ENCODE measurements at places on chromosomes 12 and 14. TPM values are rescaled to one million over a fixed set of nuclear protein-coding genes. Genes with fewer than 3 reads are reported as not detected.

The ITGB7 gene
- 1.2 TPM for polyA plus RNA-seq

The C12orf50 gene
- polyA plus RNA-seq, result 0.40 TPM

The CRIP1 gene
- polyA plus RNA-seq, result 140 TPM

The MYH7 gene
- 0.06 TPM for polyA plus RNA-seq

The TAS2R7 gene
- polyA plus RNA-seq, result not detected

The CFAP73 gene
- polyA plus RNA-seq, result 0.61 TPM

The KCNA5 gene
- polyA plus RNA-seq, result 1.3 TPM

The SSPN gene
- 14.0 TPM for polyA plus RNA-seq

DNA sequence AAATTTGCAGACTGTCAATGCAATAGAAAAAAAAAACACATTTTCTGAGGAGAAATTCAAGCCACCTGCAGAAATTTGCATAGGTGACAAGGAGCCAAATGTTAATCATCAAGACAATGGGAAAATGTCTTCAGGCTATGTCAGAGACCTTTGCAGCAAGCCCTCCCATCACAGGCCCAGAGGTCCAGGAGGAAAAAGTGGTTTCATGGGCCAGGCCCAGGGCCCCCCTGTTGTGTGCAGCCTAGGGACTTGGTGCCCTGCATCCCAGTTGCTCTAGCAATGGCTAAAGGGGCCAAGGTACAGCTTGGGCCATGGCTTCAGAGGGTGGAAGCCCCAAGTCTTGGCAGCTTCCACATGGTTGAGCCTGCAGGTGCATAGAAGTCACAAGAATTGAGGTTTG is 60.6 kb downstream of the TC2N start:
- no peak for DNase-seq

DNA sequence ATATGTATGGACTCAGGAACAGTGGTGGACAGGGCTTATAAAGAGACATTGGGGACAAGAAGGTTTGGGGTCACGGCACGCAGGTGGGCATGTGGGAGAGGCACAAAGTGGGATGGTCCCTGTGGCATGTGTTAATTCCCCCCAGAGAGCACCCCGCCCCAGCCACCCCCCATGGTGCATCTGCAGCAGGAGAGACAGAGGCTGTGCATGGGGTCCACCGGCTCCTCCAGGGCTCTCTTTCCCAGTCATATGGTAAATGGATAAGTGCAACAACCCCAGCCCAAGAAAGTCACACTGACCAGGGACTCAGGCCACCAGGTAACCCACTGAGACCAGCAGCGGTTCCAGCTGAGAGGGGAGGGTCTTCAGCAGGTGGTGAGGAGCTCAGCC is 242.1 kb downstream of the BCL11B start:
- no peak for DNase-seq

GRCh38 chr14:96797582-96798349 is 584 bp downstream of the VRK1 start:
- no peak for DNase-seq

- DNase-seq, result no peak
Observed at GRCh38 chr12:117180758-117181467, 9.4 kb downstream of the FBXO21 start.

DNA sequence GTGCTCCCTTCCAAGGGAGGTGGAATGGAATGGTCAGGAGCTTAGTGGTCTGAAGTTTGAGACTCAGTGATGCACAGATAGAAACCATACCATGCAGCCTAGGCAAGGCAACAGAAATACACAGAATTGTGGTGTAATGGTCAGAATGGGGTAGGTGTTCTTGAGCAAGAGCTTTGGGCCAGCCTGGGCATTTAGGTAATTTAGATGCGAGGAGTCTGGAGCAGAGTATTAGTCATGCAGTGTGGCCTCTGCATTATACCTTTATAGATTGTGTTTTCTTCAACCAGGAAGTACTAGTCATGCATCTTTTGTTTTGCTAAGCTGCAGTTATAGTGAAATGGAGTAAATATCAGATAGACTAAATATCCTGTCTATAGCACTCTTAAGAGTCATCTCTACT is 118.3 kb downstream of the DAAM1 start:
- no peak for DNase-seq

GRCh38 chr12:57894399-57895292 is 46.7 kb upstream of the ATP23 start:
- DNase-seq, result no peak

- no peak for DNase-seq
Observed at GRCh38 chr12:53651737-53652136, 24.1 kb downstream of the ATP5MC2 start.

DNA sequence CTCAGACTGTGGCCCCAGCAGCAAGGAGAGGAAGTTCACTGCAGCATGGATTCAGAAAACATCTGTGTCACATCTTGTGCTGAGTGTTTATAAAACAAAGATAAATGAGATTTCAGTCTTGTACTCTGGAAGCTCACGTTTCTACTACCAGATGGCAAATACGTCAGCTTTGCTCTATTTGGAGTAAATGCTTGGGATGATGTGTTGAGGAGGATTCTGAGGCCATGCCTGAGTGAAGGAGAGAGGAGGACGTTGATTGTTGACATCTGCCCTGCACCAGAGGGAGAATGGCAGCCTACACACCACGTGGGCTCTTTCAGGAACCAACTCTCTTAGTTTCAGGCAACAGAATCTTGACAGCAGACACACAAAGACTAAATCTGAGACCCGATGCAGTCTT is 188.9 kb downstream of the TMEM132C start:
- DNase-seq, result peak; percentile 24

DNA sequence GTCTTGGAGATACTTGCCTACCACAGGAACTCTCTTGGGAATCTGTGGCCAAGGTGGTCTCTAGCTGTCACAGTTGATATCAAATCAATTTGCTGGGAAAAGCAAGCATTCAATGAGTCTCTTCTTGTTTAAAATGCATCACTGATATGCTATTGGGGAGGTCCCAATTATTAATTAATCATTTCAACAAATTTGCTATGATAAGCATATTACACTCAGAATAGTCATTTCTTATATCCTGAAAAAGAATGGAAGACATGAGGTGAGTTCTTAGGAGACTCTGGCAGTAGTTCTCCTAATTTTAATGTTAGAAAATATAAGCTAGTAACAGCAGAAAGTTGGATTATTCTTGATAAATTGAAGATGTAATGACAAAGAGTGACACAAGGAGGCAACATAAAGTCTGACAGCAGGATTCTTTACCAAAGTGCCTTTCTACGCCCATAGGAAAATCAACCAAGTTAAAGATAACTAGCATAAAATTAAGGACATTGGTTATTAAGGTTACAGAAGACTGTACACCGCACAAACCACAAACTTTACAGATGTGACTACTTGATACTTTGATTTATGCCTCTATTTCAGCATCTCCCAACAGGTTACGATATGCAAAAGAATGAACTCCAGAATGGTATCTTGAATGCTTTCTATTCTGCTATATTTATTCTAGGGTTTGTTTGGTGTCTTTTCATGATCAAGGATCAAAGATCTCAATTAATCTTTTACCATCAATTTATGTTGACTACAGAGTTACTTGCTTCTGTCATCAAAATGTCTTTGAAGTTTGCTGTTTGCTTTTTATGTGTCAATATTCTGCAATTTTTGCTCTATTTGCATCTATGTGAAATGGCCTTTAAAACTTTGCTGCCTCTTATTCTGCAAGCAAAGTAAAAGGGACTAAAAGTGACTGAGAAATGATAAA is 349.6 kb upstream of the CLEC14A start:
- no peak for DNase-seq

GRCh38 chr12:90515199-90516175 is 439.5 kb downstream of the CCER1 start:
- no peak for DNase-seq

- DNase-seq, result no peak
Observed at GRCh38 chr12:106644335-106645073, 61.7 kb downstream of the RFX4 start.

DNA sequence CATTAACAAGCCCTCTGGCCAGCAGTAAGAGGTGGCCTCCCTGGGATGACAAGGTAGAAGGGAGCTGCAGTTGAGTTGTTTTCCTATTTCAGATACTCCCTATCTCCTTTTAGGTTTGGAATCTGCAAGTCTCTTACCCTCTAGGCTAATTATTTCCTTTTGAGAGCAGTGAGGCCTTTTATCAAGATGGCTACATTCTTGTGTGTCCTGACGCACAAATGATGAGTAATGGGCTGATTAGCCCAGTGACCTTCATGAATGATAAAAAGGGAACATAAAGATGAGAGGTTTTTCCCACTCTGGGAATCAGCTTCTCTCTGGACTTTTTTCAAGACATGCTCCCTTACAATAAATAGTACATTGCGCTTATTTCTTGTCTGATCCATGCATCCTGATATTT is 22.9 kb downstream of the DYRK2 start:
- DNase-seq, result no peak

GRCh38 chr12:67280088-67280487 is 10.9 kb downstream of the CAND1 start:
- DNase-seq, result no peak

DNA sequence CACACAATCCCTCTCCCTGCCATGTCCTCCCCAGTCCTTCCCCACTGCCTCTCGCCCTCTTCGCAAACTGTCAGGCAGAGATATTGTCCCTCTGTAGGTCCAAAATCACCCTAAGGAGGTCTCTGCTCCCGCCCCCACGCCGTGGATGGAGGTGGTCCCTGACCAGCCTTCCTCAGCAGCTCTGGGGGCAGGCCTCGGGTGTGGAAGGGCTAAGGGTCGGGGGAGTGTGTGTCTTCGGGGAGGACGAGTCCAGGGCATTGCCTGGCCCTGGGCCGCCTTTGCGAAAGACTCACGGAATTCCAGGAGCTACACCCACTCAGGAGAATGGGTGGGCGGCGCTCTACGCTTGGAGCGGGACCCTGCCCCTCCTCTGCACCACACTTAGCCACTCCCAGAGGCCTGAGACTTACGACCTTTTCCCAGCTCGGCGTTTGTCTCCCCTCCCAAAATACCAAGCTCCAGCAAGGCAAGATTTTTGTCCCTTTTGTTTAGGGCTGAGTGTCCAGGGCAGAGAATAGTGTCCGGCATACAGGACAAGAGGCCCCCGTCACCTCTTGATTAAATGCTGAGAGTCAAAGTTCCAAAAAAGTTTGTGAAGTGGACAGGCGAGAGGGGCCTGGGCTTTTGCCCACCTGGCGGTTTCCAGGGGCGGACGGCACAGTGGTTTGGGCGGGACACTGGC is 881 bp downstream of the PYGL start:
- DNase-seq, result no peak

GRCh38 chr14:36021591-36022320 is 154.8 kb downstream of the PTCSC3 start:
- no peak for DNase-seq

GRCh38 chr12:5248230-5248629 is 183.7 kb upstream of the NTF3 start:
- DNase-seq, result no peak

DNA sequence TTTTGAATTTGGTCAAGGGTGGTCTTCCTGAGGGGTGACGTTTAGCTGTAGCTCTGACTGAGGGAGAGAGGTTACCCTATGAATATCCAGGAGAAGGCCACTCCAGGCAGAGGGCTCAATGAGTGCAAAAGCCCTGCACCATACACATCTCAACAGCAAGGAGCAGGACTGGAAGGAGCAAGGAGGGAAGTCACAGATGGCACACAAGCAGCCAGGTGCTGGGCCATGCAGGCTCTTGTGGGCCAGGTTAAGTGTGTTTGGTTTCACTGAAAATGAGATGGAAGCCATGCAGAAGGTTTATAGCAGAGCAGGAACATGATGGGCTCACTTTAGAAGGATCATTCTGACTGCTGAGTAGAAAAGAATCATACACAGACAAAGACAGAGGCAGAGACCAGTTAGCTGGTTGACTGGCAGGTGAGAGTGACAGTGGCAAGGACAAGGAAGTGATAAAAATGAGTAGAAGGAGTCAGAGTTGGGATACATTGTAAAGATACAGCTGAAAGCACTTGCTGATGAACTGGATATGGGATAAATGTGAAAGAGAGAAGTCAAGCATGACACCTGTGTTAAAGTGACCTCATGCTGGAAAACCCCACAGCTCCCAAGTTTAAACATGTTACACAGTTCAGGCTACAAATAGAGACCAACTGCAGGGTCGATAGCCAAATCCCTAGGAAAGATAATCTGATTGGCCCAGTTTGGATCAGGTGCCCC is 81.2 kb downstream of the PRKD1 start:
- DNase-seq, result no peak

DNA sequence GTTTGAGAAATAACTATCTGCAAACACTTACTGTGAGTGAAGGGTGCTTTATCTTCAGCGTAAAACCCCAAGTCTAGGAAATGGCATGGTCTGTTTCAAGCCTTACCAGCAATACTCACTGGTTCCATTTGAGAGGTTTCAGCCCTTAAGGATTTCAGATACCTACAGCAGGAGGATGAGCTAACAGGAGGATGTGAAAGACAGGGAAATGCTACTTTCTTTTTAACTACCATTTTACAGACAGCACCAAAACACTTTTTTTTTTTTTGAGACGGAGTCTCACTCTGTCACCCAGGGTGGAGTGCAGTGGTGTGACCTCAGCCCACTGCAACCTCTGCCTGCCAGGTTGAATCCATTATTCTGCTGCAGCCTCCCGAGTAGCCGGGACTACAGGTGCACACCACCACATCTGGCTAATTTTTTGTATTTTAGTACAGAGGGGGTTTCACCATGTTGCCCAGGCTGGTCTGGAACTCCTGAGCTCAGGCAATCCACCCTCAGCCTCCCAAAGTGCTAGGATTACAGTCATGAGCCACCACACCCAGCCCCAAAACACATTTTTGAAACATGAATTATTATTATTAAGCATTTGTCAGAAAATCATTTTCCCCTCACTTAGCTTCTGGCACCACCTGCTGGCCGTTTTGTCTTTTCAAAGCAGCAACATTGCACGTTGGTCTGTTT is 4.6 kb downstream of the MTRFR start:
- no peak for DNase-seq

DNA sequence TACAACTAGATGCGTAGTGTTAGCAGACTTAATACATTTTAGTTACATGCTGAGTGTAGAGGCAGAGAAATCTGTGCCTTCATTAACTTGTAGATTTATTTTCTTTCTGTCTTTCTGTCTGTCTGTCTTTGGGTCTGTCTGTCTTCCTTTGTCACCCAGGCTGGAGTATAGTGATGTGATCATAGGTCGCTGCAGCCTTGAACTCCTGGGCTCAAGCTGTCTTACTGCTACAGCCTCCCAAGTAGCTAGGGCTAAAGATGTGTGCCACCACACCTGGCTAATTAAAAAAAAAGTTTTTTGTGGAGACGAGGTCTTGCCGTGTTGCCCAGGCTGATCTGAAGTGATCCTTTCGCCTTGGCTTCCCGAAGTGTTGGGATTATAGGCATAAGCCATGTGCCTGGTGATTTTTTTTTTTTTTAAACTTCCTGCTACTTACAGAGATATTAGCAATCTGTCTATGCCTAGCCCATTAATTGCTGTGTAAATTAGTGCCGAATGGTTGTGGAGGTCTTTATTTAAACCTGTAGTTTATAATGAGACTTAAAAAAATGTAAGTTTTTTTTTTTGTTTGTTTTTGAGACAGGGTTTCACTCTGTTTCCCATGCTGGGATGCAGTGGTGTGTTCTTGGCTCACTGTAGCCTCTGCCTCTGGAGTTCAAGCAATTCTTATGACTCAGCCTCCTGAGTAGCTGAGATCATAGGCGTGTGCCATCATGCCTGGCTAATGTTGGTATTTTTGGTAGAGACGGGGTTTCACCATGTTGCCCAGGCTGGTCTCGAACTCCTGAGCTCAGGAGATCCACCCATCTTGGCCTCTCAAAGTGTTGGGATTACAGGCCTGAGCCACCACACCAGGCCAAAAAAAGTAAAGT is 22.8 kb downstream of the ERC1 start:
- no peak for DNase-seq
